ENCODE measurements at places on chromosomes 4 and X.

DNA sequence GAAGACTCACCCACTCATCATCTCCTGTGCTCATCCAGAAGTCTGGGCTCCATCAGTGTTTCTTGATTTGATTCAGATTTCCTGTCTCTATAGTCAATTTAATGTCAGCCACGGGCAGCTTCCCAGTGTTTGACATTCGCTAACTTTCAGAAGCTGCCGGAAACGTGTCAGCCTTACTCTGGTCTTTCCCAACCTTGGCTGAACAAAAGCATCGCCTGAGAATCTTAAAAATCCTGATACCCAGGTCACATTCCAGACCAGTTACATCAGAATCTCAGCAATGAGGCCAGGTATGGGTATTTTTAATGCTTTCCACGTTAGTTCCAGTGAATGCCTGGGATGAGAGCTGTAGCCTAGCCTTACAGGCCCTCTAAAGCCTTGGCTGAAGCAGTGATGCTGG lies 233.8 kb downstream of the FRMPD4 start:
- no peak for DNase-seq

DNA sequence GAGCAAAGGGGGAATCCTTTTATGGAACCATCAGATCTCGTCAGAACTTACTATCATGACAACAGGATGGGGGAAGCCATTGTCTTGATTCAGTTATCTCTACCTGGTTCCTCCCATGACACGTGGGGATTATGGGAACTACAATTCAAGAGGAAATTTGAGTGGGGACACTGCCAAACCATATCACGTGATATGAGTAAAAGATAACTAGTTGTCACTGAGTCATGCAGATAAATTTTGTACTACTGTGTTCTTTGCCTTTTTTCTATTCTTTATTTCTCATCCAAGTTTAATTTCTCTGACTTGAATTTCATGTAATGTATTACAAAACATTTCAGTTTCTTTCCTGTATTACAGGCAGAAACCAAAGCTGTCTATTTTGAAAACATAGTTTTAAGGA lies 383.2 kb downstream of the EPHA5 start:
- no peak for DNase-seq

GRCh38 chr4:139438141-139438540 lies 15.8 kb upstream of the RAB33B start:
- DNase-seq = no peak

DNA sequence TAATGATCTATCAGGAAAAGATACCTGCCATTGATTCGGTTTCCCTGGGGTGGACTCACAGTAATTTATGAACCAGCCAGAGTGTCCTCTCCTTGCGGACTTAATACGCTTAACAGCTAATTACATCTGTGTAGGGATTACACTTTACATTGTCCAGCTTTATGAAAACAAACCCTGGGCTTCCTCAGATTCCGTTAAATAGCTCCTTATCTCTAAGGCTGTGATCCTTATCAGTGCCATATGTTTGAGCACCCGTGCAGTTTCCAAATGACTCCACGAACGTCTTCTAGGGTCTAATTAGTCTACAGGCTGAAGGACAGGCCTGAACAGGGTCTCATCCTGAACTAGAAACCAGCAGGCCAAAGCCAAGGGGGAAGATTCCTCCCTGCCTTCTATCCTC lies 56.9 kb downstream of the KDR start:
- no peak for DNase-seq

GRCh38 chrX:9717376-9717775 lies 48.3 kb downstream of the GPR143 start:
- DNase-seq = no peak

- no peak for DNase-seq
These were observed 17.9 kb upstream of the EXOSC9 start for GRCh38 chr4:121783210-121783609.

DNA sequence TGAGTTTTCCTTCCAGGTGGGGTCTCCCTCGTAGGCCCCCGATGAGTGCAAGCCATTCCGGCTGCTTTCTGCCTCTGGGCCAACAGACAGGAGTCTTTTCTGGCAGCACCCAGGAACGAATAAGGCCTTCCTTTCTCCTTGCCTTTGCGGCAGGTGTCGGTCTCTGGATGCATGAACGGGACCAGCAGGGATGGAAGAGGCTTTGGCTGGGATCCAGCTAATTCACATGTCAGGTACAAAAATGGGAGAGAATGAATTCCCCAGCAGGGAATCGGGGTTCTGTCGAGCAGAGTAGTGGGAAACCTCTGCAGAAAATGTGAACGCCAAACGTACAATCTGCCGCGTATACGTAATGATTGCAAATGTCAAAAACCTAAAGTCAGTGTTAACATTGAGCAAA lies 146.1 kb upstream of the TBL1X start:
- no peak for DNase-seq

DNA sequence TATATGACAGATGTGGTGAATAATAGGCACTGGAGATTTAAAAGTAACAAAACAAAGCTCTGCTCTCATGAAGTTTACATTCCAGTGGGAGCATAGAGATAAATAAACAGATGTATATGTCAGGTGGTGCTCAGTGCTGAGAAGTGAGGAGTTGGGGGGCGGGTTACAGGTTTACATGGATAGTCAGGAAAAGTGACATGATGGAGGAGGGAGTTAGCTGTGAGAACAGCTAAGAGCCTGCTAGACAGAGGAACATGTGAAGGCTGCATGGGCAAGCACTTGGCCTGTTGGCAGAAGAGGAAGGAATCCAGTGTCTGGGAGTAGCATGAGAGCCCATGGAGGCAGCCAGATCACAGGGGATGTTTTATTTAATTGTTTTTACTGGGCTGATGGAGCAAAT lies 10.2 kb upstream of the TMEM156 start:
- no peak for DNase-seq

GRCh38 chr4:53684136-53685130 lies 93.1 kb upstream of the LNX1 start:
- DNase-seq = no peak

DNA sequence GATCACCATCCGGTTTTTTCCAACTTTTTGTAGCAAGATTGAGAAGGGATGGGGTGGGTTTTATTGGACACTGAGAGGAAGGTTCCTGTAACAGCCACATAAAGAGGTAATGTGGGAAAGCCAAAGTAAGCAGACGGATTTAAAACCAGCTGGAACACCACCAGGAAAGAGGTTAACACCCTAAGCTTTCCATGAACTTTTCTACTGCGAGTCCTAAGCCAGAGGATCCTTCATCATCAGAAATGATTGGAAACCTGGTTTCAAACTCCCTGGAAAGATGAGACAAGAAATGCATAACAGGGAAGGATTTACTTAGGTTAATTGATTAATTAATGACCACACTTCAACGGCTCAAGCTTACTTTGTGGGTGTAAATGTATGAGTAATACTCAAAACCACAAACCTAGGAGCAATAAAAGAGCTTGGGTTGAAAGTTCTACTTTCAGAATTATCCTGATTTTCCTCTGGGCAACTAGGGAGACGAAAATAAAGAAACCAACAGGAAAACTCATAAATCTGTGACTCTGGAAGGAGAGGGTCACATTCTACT lies 91.5 kb downstream of the COX18 start:
- DNase-seq = no peak

- DNase-seq = no peak
These were observed 39.9 kb downstream of the CCKAR start for GRCh38 chr4:26450418-26450817.
